ENCODE measurements at places on chromosomes 16 and 17.

- no peak for DNase-seq
Observed at GRCh38 chr17:67518876-67519275, 141.8 kb downstream of the PITPNC1 start.

DNA sequence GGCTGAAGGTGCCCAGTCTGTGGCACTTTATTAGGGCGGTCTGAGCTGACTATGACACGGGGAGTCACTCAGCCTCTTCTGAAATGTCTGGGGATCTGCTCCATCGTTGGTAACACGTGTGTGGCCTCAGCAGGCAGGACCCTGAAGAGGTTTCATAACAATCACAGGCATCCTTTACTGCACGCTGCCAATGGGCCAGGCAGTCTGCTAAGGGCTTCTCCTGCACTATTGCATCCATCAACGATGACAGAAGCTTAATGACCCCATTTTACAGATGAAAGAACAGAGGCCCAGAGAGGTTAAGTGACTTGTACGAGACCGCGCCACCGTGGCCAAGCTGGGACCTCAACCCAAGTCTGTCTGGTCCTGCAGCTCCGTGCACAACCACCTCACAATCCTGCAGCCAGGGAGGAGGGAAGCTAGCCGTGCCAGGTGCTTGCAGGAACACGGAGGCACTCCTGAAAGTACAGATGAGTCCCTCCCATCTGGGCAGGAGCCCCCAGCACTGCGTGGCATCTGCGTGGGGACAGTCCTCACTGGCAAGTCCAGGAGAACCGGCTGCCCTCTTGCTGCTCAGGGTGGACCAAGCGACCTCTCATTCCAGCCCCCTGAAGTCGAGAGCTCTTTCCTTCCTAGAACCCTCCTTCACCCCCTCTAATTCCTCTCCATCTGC is 40.0 kb downstream of the RPH3AL start:
- no peak for DNase-seq

GRCh38 chr17:57984261-57984890 is 3.7 kb downstream of the VEZF1 start:
- no peak for DNase-seq

GRCh38 chr17:19904924-19905323 is 37.2 kb upstream of the ULK2 start:
- no peak for DNase-seq

GRCh38 chr16:1976951-1977874 is 4.1 kb downstream of the NOXO1 start:
- no peak for DNase-seq

DNA sequence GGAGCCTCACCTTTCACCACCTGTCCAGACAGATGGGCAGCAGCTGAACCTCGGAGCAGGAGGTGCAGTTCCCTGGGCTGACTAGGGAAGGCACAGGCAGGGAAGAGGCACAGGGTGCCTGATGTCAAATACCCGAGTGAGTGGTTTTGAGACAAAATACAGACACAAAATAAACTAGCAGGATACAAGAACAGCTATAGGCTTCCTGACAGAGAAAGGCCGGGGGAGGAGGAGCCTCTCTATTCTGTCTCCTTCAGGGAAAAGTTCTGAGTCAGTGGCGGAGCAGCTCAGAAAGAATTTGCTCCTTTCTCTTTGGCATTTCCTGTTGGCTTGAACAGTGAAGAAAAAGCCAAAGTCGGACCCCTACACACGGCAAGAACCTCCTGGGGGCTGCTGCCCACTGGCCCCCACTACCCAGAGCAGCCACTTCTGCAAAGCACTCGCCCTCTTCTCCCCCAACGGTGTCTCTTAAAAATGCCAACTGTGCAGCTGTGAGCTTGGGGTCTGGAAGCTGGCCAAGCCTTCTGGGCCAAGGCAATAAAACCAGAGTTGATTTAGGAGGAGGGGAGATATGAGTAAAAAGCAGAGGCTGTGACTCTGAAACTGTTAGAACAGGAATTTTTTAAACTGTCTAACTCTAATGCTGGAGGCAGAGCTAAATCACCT is 14.4 kb upstream of the FAAP100 start:
- peak; percentile 78 for DNase-seq

DNA sequence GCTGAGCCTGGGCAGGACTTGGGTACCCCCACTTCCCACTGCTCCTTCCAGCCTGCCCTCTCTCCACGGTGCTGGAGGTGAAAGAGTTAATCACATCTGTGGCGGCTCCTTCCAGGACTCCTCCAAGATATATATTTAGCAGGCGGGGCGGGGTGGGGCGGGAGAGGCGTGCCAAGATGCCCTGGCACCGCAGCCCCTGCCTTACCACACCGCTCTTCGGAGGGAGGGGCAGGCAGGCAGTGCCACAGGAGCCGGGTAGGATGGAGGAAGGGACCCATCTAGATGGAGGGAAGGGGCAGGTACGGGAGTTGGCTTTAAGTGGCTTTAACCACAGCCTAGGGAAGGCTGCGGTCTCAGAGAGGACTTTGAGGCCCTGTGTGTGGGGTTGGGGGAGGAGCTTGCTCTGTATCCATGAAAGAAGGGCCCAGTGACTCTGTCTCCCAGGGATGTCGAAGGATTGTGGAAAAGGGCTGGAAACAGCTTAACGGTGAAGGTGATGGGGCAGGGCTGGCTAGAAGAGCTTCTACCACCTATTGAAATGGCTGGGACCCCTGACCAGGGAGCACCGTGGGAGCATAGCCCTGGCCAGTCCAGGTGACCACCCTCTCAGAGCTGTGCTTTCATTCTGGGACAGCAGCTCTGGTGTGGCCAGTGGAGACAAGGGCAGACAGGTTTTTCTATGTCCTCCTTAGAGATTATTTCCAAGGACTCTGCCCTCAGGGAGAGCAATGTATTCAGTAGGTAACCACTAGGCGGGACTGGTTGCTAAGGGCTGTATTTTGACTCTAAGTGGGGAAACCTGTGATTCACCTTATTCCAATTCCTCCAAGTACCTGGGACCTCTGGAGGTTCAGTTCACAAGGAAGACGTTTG is 13.0 kb downstream of the GPR142 start:
- no peak for DNase-seq

DNA sequence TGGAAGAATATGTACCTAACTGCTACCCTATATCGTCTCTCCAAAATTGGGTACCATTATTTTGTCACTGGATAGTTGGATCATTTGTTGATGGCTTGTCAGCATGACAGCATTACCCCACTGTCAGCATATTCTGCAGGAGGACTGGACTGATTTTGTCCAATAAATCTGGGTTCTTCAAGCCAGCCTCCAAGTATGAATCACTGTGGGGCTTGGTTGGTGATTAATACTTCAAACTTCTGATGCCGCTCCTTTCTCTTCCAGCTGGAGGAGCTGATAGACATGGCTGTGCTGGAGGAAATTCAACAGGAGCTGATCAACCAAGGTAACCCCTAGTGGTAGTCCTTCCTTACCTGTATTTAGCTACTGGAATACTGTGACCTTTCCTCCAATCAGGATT is 2.5 kb downstream of the RPAIN start:
- no peak for DNase-seq

- DNase-seq: no peak
Observed at GRCh38 chr16:5709889-5710288, 612.3 kb upstream of the EEF2KMT start.

GRCh38 chr16:47150067-47150466 is 6.3 kb upstream of the NETO2 start:
- DNase-seq: no peak

- DNase-seq: no peak
Observed at GRCh38 chr17:40445751-40446468, 2.7 kb downstream of the IGFBP4 start.

- DNase-seq: no peak
Observed at GRCh38 chr16:12256921-12257320, 280.4 kb downstream of the SNX29 start.

DNA sequence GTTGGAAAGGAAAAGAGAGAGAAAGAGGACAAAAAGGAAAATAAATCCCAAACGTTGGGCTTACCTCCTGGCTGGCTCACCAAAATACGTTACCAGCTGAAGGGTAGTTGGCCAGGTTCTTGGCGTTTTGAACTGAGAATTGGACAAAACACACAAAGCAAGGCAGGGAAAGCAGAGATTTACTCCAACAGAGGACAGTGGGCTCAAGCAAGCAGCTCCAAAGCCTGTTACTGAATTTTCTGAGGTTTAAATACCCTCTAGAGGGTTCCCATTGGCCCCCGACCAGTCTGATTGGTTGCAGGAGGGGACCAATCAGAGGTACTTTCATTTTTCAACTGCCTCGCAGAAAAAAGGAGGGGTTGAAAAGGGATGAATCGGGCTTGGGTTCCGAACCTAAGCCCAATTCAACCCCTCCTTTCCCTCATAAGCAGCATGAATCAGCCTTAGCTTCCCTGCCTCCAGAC is 55.6 kb upstream of the ALOX12 start:
- DNase-seq: no peak

- DNase-seq: no peak
Observed at GRCh38 chr17:71919186-71919585, 201.6 kb upstream of the SOX9 start.

GRCh38 chr16:47139561-47140185 is 4.1 kb downstream of the NETO2 start:
- DNase-seq: no peak

DNA sequence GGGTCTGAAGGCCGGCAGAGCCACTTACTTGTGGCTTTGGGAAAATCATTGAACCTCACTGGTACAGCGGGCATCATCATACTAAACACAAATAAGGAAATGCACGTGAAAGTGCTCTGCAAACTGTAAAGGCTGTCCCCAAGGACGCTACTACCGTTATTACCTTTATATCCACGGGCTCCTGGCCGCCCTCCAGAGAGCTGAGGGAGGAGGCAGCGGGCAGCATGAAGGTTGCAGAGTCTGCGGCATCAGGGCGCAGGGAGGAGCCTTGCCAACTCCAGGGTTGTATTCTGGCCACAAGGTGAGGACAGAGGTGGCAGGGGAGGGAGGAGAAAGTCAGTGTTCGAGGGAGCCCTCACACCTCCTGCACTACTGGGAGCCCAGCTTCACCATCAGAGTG is 68.3 kb upstream of the GCSH start:
- DNase-seq: no peak

- DNase-seq: no peak
Observed at GRCh38 chr16:79334127-79334526, 266.4 kb downstream of the MAF start.

DNA sequence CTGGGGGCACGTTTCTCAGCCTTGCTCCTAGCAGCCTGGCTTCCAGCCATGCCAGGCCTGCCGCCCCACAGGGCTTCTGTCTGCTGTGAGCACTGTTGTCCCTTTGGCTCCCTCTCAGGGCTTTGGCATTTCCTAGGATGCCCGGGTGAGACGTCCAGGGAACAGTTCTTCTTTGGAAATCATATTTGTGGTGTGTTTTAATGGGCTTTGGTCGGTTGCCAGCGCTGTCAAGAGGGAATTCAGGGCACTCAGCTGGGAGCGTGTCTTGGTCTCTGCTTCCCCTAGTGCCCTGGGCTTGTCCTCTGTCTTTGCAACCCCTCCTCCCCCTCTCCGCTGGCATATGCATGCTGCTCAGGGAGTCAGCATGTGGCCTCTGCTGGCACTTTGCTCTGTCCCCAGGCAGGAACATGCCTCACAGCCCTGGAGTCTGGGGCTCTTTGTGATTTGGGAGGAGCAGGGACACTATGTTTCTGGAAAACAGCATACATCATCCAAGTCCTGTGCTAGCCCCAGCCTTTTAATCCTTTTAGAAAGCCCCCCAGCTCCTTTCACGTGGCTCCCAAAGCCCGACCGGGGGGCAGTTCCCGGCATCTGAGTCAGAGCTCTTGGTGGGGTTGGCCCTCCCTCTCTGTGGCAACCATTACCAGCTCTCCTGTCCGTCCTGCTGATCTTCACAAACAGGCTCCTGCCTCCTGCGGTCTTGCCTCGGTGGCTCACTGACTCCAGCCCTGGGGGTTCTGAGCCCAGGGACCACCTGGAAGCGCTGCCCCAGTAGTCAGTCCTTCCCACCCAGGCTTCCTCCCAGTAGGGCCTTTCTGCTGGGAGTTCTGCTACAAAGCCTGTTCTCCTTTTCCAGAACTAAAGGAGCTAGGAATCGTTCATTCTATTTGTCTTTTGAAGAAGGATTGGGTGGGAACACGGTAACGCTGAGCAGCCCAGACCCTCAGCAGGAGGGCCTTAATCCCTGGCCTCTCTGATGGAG is 26.7 kb downstream of the SAP30BP start:
- DNase-seq: no peak

DNA sequence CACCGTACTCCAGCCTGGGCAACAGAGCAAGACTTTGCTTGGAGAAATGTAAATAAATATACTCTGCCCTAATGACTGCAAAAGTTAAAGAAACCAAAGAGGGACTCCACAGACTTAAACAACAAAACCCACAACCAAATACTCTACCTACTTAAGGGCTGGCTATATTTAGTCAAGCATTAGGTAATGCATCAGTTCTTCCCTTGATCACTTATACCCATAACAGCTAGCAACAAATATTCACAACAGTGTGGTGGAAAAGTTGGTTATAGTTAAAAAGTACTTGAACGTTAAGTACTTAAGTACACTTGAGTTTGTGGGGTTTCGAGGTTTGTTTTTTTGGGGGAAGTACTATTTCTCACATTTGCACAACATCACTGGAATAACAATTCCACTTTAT is 5.4 kb upstream of the HEXIM2 start:
- no peak for DNase-seq

GRCh38 chr17:50697663-50698272 is 9.9 kb downstream of the ANKRD40 start:
- DNase-seq: no peak

DNA sequence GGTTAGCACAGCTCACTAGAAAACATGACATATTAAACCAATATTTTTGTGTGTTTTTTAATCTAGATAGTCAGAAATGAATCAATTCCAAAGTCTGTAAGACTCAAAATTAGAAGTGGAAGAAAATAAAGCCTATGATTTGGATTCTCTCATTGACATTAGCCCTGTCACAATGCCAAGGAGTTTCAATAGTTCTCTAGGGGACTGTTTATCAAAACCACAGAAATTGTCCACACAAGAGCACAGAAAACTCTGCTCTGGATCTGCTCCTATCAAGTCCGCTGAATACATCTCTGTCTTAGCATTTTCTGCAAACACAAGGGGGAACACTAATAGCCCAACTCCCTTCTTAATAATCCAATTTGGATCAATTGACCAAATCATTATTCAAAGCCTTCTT is 152.0 kb downstream of the HS3ST3B1 start:
- no peak for DNase-seq

GRCh38 chr17:63714550-63715277 is 14.8 kb upstream of the LIMD2 start:
- no peak for DNase-seq

DNA sequence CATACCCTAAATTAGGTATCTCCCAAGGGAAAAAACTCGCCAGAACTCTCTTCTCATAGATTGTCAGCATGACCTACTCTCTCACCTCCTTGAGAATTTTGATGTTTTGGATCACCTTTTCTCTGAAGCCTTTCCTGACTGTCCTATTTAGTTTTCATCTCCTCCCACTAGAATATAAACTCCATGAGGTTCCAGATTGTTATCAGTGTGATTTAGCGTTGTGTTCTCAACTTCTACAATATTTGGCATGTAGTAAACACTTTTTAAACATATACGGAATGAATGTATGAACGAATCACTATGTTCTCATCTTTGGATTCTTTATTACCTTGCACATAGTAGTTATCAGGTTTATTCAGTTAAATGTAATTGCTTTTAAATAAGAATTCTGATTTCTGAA is 88.7 kb downstream of the VMP1 start:
- no peak for DNase-seq
